Inflammatory macrophage treated with lipopolysaccharide for 4 hours (primary cell): ENCODE measurements at places on chromosomes 3 and 15.

DNA sequence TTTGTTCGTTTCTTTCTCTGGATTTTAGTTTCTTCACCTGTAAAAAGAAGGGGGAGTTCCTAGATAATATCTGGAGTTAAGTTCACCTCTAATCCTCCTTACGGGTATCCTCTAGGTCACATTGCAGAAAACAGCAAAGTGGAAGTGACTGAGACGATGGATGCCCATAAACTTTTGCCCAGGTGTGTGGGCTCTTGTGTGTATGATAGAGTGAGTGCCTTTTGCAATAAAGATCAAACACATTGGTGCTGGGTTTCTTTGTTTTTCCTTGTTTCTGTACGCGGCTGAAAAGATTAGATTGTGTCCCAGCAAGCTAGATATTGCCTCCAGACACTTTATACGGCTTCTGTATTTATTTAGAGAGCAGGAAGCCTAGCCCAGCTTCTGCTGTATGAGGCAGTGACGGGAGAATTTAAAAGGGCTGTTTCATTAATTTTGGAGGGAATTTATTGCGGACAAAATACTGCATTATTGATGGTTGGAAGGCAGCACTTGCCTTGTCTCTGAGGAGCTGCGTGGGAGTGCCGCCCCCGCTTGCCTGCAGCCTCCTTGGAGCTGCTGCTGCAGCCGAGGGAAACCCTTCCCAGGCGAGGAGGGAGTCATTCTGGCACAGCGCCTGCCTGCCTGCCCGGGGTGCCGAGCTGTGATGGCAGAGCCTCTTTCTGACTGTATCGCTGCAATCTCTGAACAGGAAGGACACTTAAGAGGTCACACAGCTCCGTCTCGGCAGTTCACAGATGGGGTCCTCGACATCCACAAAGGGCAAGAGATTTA is 38.5 kb downstream of the PYDC2 start:
- DNase-seq, result no peak

- DNase-seq, result no peak
These were observed 187.8 kb downstream of the TLE3 start for GRCh38 chr15:69909719-69910444.

- no peak for DNase-seq
These were observed 299.3 kb upstream of the ALCAM start for GRCh38 chr3:105067361-105067760.

DNA sequence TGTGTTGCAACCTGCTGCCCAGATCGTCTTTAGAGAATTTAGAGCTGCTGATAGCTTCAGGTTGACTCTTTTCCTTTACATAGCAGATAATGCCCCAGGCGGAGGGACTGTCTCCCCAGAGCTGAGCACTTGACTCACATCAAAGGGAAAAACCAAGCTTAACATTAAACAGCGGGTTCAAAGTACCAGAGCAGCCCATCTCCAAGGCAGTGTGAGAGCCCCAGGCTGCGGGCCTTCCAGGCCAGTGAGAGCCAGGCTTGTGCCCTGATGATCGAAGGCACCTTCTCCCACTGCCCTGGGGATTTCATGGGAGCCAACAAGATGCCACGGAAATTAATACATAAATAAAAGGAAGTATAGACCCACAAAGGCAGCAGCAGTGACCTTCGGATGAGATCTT is 275.6 kb downstream of the XXYLT1 start:
- DNase-seq, result no peak

DNA sequence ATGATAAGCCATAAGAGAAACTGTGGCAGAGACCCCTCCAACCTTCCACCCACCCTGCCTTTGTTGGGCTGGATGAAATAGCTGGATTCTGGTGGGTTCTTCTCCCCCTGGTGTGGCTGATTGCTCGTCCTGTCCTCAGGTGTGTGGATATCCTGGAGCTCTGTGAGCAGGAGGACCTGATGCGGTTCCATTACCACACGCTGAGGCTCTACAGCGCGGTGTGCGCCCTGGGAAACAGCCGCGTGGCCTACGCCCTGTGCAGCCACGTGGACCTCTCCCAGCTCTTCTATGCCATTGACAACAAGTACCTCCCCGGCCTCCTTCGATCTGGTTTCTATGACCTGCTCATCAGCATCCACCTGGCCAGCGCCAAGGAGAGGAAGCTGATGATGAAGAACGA is 306.3 kb upstream of the CHRM5 start:
- DNase-seq, result no peak

- DNase-seq, result no peak
These were observed 102.6 kb upstream of the IL12A start for GRCh38 chr3:159886050-159886449.

GRCh38 chr3:127739347-127740135 is 66.8 kb downstream of the ABTB1 start:
- no peak for DNase-seq

DNA sequence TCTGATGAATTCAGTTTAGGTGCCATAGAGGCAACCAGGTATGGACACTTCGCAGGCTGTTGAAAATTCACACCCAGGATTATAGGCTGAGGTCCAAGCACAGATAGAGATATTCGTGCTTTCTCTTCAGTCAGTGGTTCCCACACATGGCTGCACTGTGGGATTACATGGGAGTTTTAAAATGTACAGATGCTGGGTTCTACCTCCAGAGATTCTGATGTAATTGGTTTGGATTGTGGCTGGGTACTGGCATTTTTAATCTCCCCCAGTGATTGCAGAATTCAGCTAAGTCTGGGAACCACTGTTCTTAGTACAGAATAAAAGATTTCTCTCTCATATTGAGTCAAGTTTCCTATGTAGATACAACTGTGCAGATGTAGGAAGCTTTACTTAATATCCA is 91.6 kb downstream of the FOXB1 start:
- no peak for DNase-seq

- no peak for DNase-seq
These were observed 4.2 kb upstream of the CHL1 start for GRCh38 chr3:192215-192929.
